ENCODE measurements at places on chromosomes 4 and X.

DNA sequence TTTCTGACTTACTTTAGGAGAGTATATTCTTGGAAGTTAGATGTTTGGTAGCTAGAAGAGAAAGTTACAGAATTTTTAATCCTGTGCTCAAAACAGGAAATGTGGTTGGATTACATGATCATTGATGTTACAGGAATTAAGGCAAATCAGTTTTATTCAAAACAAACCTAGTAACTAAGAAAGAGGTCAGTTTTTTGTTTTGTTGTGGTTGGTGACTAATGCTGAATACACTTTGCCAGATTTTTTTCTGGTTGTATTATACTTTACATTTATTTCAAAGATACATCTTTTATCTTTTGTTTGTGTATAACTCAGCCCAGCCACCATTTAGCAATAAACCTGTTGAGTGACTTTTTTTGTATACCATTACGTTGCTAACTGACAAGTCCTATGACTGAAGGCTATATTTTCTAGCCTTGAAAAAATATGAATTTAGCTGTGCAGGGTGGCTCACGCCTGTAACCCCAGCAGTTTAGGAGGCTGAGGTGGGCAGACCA lies 116.7 kb downstream of the KLHL8 start:
- DNase-seq: no peak

GRCh38 chr4:5899396-5899795 lies 6.5 kb upstream of the CRMP1 start:
- no peak for DNase-seq

- DNase-seq: no peak
Measured at GRCh38 chrX:138345801-138346200, 365.7 kb downstream of the FGF13 start.

- DNase-seq: no peak
Measured at GRCh38 chrX:126165721-126166461, at the start of gene DCAF12L2. Gene DCAF12L2, minus strand, starts transcription at chrX:126166289. Its CDS starts 365 bp downstream, at chrX:126165924.

DNA sequence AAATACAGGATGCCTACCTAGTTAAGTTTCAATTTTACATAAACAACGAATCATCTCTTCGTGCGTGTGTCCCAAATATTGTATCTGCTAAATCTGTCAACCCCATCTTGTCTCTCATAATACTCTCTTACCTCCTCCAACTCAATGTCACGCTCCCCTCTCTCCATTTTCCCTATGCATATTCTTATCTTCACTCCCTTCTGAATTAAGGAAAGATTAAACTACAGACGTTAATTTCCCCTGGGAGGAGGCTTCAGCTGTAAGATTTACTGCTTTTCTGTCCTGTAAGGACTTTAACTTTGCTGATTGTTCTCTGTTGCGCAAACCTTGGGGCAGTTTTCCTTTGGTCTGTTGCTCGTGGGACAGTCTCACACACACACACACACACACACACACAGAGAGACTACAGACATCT lies 455 bp upstream of the ABCB7 start:
- no peak for DNase-seq

GRCh38 chr4:81165861-81166430 lies 49.1 kb downstream of the PRKG2 start:
- DNase-seq: no peak

GRCh38 chr4:98166731-98167041 lies 23.4 kb upstream of the STPG2 start:
- DNase-seq: no peak

GRCh38 chr4:38747629-38748028 lies 35.2 kb downstream of the TLR10 start:
- DNase-seq: no peak

DNA sequence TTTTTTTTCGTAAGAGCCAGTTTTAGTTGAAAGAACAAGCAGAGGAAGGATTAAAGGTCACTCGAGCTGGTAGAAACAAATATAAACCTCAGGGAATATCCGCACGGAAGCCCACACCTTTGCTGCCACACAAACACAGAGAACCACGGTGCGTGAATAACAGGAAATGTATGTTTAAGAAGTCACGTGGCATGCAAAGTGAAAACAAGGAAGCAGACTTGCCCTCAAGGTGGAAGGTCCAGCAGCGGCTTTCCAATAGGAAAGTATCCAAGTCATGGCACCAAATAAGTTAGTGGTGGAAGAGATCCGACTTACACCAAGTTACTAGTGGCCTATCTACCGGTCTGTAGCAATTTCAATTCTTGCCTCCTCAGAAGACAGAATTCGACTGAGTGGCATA lies 215.5 kb downstream of the HHIP start:
- DNase-seq: no peak

DNA sequence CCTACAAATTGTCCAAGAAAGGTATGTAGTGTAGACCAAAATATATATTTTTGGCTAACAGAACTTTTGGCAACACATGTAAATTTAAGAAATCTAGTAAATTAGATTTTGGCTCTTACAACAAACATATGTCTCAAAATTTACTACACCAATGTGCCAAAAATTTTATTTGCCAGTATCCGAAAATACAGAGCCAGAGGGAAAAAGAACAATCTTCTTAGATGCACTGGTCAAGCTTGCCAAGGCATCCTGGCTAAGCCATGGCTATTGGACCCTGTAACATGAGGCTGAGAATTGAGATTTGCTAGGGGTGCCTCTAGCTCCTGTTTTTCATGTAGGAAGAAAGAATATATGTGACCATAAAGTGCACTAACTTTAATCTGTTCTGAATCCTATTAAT lies 91.8 kb downstream of the GABRG1 start:
- no peak for DNase-seq

GRCh38 chrX:31190221-31190975 lies 118.6 kb upstream of the FTHL17 start:
- DNase-seq: no peak

GRCh38 chrX:9392445-9392844 lies 72.4 kb upstream of the TBL1X start:
- DNase-seq: no peak

DNA sequence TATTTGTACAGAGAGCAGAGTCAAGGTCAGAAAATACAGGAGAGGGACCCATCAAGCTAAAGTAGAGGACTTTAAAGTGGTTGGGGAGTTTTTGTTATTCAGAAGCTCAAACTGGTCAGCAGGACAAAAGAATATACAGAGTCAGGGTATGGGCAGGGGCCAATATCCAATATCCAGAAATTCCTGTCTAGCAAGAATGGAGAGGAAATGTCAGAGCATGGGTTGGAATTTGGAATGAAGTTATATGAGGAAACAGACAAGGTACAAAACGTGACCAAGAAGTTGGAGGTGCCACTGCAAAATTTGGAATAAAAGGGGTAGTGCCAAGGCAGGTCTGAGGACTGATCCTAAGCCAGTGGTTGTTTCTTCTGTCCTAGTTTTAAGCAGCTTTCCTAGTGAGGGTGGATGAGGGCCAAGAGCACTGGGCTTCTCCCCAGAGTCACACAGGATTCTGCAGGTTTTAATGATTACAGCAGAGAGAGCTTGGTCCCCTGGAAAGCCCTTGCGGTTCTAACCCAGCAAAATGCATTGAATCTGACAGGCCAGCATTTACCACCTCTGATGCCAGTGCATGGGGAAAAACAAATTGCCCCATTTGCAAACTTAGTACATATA lies 304.7 kb upstream of the FTHL17 start:
- no peak for DNase-seq

GRCh38 chrX:154332561-154332960 lies 37.0 kb downstream of the TKTL1 start:
- DNase-seq: no peak

DNA sequence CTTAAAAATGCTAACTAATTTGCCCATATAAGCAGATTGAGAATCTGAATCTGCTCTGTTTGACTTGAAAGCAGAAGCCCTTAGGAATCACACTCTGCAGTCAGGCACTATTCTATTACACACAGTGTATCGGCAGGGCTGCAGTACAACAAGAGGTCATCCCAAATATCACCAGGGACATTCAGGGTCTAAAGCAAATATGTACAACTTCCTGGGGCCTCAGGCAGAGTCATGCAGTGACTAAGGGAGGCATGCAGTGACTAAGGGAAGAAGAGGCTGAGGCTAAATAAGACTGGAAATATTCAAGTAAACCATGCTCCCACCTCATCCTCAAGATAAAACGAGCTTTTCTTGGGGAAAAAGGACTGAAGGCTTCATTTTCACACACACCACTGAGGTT lies 20.9 kb downstream of the MAPK10 start:
- DNase-seq: no peak

- no peak for DNase-seq
Measured at GRCh38 chr4:52879471-52879870, 17.4 kb downstream of the RASL11B start.

GRCh38 chrX:9619581-9619980 lies 146.1 kb downstream of the GPR143 start:
- no peak for DNase-seq

DNA sequence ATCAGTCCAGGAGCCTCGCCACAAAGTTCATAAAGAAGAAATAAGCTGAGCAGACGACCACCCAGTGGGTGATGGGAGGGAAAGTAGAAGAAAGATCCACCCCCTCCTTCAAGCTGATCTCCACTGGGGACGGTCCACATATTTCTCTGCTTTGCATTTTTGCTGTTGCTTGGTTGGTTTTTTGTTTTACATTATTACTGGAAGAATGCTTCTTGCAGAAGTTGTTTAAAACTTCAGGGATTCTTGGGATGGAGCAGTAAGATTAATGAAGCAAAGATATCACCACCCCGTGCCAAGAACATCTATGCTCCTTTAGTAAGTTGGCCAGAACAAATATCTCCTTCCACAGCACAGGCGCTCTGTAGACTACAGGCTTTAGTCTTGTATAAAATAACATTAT lies 30.1 kb downstream of the LGI2 start:
- no peak for DNase-seq

DNA sequence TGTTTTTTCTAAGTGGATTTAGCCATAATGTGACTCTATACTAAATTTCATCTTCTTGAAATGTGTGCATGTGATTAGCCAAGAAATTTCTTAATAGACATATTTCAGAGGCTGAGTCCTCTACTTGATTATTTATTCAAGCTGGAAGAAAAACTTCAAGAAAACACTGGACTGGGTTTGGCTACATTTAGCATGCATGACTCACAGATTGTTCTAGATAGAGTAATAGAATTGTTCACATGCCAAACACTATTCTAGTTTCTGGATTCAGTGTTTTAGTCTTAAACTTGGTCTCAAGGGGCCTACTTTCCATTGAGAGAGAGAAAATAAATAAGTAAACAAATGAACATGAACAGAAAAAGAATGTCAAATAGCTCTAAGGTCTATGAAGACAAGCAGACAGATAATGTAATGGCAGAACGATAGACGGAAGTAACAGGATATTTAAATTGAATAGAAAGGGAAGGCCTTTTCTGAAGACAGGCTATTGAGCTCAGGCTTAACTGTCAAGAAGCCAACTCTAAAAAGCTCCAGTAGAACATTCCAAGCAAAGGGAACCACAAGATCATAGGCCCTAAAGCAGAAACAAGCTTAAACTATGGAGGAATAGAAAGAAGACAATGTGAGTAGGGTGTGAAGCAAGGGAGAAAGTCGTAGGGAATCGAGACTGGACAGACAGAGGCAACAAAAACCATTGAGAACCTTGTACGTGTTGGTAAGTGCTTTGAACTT lies 104.6 kb downstream of the TMEM144 start:
- no peak for DNase-seq

DNA sequence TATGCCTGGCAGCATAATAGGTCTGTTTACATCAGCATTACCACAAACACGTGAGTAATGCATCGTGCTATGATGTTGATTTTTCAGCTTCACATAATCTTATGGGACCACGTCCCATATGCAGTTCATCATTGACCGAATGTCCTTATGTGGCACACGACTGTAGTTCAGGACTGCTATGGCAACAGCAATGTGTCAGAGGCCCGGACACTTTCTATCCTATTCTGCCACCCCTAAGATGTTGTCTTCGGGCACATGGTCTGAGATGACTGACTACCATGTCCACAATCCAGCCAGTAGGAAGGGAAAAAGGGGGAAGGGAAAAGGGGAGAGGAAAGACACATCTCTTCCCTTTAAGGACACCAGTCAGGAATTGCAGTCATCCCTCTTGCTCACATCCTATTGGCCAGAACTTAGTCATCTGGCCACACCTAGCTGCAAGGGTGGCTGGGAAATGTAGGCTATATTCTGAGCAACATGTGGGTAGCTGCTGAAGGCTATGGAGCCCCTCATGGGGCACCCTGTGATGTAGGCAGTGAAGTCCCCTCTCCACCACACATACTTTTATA lies 196.0 kb upstream of the RBPJ start:
- DNase-seq: no peak

DNA sequence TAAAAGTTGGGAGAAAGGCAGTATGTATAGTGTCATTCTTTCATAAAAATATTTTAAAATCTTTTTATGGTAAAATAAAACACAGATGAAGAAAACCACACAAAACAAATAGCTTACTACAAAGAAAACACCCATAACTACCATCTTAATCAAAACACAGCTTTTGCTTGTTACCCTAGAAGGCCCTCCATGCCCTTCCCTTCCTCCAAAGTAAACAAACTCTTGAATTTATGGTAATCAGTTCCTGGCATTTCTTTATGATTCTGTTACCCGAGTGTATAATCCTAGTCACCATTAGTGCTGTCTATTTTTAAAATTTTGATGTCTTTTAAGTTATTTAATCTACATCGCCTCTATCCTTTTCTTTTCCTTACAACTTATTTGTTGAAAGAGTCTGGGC lies 170.9 kb downstream of the APBB2 start:
- no peak for DNase-seq

DNA sequence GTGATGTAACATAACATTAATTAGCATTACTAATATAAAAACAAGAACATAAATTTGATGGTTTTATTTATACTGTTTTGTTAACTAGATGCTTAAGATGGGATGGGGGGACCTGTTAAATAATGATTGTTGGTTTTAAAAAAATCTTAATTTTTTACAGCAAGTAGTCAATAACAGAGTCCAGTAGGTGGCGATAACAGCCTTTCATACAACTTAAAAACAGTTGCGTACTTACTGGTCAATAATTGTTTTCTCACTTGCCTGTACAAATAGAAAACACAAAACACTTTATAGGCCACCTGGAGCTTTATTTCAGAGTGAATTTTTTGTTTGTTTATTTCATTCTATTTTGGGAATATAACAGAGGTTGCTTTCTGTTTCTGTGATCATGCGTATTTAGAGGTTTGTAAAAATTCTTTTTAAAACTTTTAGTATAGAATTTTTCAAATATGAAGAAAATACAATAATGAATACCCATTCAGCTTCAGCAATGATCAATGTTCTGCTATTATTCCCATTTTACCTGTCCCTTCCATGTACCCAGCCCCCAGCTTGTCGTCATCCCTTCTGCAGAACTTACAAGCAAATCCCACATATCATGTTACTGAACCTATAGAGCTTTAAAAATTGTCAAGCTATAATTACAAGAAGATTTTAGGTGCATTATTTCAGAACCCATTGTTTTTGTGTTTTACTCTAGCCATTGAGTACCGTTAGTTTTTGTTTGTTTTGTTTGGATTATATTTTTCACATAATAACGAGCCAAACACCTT lies 97.1 kb downstream of the MRPL1 start:
- DNase-seq: no peak

- DNase-seq: no peak
Measured at GRCh38 chr4:169361756-169362155, 91.0 kb upstream of the SH3RF1 start.

- DNase-seq: no peak
Measured at GRCh38 chr4:110357521-110357920, 118.4 kb upstream of the ENPEP start.

Measured in activated T-cell treated with anti-CD3 and anti-CD28 coated beads for 4 hours (primary cell).